ENCODE measurements at places on chromosomes 1 and 21.

DNA sequence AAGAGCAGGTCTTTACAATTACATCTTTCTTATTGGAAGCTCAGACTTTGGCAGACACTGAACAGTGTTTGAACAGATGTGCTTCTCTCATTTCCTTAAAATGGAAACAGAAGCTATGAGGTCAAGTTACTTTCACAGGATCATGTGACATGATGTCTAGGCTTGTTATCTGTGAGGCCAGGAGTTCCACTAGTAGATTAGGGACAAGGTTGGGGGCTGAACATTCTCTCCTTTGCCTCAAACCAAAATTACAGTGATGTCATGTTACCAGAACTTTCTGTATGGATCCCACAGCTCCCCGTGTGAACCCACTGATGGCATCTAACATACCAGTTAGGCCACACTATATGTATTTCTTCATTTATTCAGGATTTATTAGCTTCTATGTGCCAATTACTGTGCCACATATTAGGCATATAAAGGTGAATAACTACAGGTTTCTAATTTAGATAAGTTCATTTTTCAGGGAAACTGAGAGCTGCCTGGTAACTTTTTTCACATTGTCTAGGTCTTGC lies 6.0 kb downstream of the DYNLT5 start:
- no peaks in the 10 kb centered on the region for H3K27me3 ChIP-seq
- H3K4me1 ChIP-seq = no peaks in the 10 kb centered on the region
- no peak for DNase-seq
- H3K27ac ChIP-seq = no peak overlapping the region

DNA sequence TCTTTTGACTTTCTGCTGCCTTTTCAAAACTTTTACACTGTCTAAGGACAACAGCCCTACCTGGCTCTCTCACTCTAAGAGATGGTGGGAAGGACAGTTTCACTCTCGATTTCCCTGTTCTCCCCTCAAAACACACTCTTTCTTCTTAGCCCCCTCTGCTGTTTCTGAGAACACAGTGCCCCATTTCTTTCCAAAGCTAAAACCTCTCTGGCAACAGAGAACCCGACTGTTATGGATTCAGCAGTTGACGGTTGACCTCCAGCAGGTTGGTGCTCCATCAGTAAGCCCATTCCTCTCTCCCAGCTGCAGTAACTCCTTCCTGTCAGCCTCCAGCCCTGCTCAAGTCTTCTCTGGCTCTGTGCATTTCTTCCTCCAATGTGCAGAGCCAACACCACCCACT lies 88.2 kb upstream of the ABCD3 start:
- H3K27ac ChIP-seq = no peak overlapping the region
- no peaks in the 10 kb centered on the region for H3K4me1 ChIP-seq
- DNase-seq = no peak
- H3K27me3 ChIP-seq = peaks cover 15% of the 10 kb centered on the region
- no peaks in the 10 kb centered on the region for H3K36me3 ChIP-seq
- H3K4me3 ChIP-seq = no peak overlapping the region

- no peaks in the 10 kb centered on the region for H3K36me3 ChIP-seq
- H3K4me1 ChIP-seq = no peaks in the 10 kb centered on the region
- no peaks in the 10 kb centered on the region for H3K27me3 ChIP-seq
- no peak overlapping the region for H3K27ac ChIP-seq
These were observed 44.1 kb upstream of the DOCK7 start for GRCh38 chr1:62732331-62732730.

GRCh38 chr1:201893431-201893830 lies 4.7 kb downstream of the SHISA4 start:
- H3K4me1 ChIP-seq = peaks cover 2% of the 10 kb centered on the region
- peaks cover 60% of the 10 kb centered on the region for H3K27me3 ChIP-seq
- no peak overlapping the region for H3K27ac ChIP-seq
- H3K36me3 ChIP-seq = no peaks in the 10 kb centered on the region

DNA sequence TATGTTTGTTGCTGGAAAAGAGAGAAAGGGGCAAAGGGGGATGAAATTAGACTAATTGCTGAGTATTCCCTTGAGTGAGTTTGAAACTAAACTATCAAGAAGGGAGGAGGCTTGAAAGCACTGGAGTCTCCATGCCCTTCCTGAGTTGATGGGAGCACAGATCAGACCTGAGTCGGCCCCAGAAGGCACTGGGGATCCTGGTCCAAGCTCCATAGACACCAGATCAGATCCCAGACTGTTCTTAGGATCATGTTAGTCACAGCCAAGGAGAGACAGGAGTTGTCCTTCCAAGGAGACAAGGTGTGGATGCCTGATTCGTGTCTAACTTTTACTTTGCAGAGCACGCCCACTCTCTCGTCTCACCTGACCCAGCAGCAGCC lies 152.3 kb downstream of the NR5A2 start:
- no peak overlapping the region for H3K27ac ChIP-seq
- H3K36me3 ChIP-seq = no peaks in the 10 kb centered on the region

GRCh38 chr1:172394811-172395210 lies 25.7 kb upstream of the C1orf105 start:
- H3K4me1 ChIP-seq = peaks cover 21% of the 10 kb centered on the region
- no peak for DNase-seq
- no peaks in the 10 kb centered on the region for H3K27me3 ChIP-seq
- peak overlapping the region; percentile 82 for H3K27ac ChIP-seq

DNA sequence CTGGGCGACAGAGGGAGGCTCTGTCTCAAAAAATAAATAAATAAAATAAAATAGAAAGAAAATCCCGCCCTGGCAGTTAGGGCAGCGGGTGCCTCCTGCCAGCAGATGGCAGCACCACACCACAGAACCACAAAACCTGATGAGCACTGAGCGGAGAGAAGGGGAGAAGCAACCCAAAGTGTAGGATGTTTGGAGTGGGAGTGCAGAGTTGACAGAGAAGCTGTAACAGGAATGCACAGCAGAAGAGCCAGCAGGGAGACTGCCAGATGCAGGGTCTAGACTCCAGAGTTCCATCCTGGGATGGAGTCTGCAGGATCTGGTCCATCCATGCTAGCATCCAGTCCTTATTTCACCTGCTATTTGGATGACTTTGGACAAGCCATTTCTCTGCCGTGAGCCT lies 29.7 kb upstream of the KIRREL1 start:
- H3K27ac ChIP-seq = no peak overlapping the region
- H3K36me3 ChIP-seq = no peaks in the 10 kb centered on the region
- H3K4me3 ChIP-seq = no peak overlapping the region

DNA sequence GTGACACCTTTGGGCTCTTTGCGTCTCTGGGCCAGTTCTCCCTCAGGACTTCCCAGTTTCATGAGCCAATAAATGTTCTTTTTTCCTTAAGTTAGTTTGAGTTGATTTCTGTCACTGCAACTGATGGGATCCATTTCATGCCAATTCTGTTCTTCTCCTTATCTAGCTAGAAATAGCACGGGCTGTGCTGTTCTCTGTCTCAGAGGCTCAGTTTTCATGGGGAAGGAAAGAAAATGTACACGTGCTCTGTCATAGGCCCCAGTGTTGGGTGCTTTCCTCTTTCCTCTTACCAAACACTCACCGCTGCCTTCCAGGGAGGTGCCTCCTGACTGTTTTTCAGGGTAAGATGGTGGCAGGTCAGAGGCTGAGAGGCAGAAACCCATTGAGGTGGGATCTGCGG lies 43.2 kb upstream of the ACTL8 start:
- no peak overlapping the region for H3K4me3 ChIP-seq
- H3K27me3 ChIP-seq = peaks cover 11% of the 10 kb centered on the region
- no peaks in the 10 kb centered on the region for H3K4me1 ChIP-seq

- H3K27ac ChIP-seq = no peak overlapping the region
These were observed 191.4 kb downstream of the KCNK2 start for GRCh38 chr1:215273838-215274516.

- H3K36me3 ChIP-seq = no peaks in the 10 kb centered on the region
- no peaks in the 10 kb centered on the region for H3K27me3 ChIP-seq
- H3K4me1 ChIP-seq = no peaks in the 10 kb centered on the region
- no peak overlapping the region for H3K27ac ChIP-seq
- no peak for DNase-seq
These were observed 93.5 kb downstream of the C1orf94 start for GRCh38 chr1:34270181-34270580.

- H3K36me3 ChIP-seq = no peaks in the 10 kb centered on the region
These were observed 34.2 kb upstream of the JUN start for GRCh38 chr1:58818075-58818474.
